CMK (cell line): ENCODE measurements at places on chromosomes 6 and 20.

DNA sequence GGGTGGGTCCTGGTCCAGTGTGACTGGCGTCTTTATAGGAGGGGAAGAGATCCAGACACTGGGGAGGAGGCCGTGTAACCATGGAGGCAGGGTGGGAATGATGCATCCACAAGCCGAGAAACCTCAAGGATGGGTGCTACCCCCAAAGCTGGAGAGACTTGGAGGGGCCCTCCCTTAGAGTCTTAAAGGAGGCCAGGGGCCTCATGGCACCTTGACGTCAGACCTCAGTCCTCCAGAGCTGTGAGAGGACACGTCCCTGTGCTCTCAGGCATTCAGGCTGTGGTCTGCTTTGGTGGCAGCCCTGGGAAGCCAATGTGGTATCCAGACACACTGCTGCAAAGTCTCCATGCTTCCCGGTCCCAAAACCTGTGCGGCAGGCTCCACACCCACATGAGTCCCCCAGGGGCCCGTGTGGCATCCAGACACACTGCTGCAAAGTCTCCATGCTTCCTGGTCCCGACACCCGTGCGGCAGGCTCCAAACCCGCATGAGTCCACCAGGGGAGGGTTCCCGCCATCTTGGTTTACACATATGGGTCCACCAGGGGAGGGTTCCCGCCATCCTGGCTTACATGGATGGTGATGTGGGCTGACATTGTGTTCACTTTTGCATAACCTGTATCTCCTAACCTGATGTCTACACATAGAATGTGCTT is 278.0 kb downstream of the SMOC2 start:
- no peak for DNase-seq

GRCh38 chr6:167027772-167028171 is 28.6 kb downstream of the CEP43 start:
- DNase-seq: no peak

GRCh38 chr6:21053612-21054011 is 519.4 kb downstream of the CDKAL1 start:
- DNase-seq: no peak

DNA sequence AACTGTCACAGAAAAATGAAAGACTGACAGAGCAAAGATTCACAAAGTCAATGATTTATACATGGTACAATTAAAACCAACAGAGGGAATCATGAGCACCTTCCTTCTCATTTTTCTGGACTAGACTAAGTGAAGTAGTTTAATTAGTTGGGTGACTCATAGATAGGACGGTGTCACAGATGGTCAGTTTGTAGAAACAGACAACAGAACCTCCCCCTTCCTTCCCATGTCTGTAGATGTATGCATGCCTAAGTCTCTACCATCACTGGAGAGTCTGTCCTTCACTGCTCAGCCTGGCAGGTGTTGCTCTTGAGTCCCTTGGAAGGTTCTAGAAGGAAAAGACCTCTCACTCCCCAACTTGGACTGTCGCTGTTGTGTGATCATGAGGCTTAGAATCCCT is 75.4 kb upstream of the EEF1E1 start:
- DNase-seq: no peak

DNA sequence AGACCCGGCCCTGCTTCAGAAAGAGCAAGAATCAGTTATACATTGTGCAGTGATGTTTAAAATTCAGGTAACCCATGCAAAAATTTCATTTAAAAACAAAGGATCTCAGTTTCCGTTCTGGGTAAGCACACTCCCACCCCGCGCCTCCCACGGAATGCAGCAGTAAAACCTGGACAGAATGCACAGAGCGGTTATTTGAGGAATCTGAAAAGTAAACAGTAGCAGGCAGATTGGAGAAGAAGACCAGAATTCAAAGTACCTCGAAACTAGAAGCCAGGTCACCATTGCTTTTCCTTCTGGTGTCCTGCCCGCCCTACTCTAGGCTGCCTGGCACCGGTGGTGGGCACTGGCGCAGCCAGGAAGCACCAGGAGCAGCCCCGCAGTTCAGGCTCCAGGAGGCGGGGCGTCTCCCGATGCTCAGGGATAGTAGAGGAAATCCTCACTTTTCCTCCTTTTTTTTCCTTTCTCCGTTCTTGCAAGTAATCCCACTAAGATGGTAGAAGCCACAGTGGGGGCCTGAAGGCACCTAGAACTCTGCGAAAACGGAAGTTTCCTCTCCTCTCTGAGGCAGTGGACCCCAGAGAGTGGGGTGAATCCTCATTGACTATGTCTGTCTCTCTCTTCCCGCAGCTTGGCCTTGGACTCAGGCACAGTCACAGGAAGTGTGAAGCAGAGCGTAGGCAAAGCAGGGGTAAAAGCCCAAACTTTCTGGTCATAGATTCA is 28.3 kb downstream of the METTL24 start:
- DNase-seq: no peak

DNA sequence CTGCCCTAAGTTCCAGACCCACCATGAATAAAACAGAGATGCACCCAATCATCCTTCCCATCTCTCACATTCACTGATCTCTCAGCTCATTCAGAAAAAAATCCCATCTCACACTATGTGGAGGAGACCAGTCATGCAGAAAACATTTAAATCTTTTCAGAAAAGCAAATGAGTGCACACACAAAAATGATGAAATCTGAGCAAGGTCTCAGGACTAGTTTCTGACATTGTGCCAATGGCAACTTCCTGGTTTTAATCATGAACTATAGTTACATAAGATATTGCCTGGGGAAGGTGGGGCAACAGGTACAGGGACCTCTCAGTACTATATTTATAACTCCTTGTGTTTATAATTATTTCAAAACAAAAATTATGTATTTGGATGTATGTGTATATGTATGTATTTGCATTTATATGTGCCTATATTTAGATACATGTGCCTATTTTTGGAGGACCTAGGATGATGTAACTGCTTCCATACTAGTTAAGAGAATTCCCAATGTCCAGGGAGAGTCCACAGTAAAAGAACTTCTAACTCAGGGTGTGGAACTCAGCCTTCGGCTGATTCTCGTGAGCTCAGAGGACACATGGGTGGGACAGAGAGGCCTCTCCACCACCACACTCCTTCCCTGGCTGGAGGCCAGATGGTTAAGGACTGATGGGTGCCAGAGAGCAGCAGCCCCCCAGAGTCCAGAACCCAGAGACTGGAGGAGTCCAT is 71.7 kb upstream of the MAP3K4 start:
- no peak for DNase-seq

- DNase-seq: no peak
These were observed 3.1 kb downstream of the SLX4IP start for GRCh38 chr20:10438217-10438616.

GRCh38 chr20:40718214-40718977 is 29.4 kb upstream of the MAFB start:
- no peak for DNase-seq

DNA sequence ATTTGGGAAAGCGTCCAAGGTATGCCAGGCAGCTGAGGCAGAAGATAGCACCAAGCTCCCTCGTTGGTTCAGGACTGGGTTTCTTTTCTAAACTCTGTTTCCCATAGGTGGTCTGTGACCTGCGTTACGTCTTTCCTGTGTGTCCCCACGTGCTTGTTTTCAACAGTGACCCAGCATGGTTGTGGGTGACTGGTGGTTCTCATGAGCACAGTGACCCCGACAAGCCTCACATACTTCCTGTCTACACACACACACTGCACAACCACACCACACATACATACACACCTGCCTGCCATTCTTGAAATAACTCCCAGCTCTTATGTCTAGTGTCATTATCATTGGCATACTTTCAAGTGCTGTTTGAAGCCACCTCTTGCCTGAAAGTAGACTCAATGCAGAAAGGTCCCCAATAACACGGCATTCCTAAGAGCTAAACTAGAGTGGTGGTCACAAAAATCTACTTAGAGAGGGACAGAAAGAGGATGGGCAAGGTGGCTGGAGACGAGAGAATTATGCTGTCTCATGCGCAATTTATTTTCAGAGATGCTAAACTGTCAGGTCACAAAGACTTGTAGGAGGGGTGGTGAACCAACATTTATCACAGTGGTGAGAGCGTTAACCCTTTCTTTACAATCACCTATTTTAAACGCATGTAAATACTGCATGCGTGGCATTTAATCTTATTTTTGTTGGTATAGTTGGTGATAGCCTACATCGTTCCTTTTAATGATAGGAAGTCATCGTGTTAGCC is 66.7 kb downstream of the GCNT2 start:
- no peak for DNase-seq

- DNase-seq: no peak
These were observed 12.7 kb upstream of the NHLRC1 start for GRCh38 chr6:18135171-18135570.

DNA sequence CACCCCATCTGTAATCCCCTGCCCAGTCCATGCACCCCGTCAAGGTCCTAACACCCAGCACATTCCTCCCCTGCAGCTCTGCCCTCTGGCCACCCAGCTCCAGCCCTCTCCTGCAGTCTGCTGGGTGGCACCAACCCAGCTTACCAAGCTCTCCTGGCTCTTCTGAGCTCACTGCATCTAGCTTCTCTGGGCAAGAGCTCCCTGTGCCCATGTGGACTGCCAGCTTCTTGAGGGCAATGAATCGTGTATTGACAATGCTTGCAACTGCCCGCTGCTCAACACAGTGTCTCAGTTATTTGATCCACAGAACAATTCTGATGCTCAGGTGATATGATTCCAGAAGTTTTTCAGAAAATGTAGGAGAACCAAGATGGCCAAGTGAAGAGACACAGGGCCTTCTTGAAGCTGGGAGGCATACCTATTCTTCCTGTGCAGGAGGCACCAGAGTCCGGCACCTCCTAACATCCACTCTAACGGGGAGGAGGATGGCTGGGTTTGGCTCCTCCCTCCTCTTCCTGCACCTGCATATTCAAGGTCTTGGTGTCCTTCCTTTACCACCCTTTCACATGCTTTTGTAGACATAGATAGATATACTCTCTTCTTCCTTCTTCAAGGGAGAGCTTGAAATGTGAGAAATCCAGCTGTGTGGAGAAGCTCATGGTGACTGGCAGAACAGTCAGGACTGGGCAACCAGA is 85.6 kb downstream of the TRERF1 start:
- no peak for DNase-seq

- no peak for DNase-seq
These were observed 89.2 kb upstream of the STMND1 start for GRCh38 chr6:17012421-17013225.

- no peak for DNase-seq
These were observed 24.1 kb downstream of the HM13 start for GRCh38 chr20:31538326-31538725.

GRCh38 chr20:48398506-48399449 is 429.0 kb downstream of the PREX1 start:
- DNase-seq: no peak

DNA sequence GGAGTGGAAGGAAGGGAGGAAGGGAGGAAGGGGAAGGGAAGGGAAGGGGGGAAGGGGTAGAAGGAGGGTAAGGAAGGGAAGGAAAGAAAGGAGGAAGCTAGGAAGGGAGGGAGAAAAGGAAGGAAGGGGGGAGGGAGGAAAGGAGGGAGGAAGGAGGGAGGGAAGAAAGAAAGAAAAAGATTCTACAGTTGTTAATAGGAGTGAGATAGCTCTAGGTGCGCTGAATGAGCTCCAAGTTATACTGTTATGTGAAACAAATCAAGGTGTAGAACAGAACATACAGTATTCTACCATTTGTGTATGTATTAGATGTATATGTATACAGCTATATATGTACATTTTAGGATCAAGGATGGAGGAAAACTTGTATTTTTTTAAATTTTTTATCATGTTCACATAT is 167.7 kb downstream of the HACE1 start:
- DNase-seq: no peak

GRCh38 chr6:152164957-152165356 is 357.5 kb downstream of the ESR1 start:
- DNase-seq: no peak

- DNase-seq: no peak
These were observed 51.3 kb downstream of the LRFN2 start for GRCh38 chr6:40535819-40536380.

- no peak for DNase-seq
These were observed 43.9 kb downstream of the NCR2 start for GRCh38 chr6:41379306-41379705.

DNA sequence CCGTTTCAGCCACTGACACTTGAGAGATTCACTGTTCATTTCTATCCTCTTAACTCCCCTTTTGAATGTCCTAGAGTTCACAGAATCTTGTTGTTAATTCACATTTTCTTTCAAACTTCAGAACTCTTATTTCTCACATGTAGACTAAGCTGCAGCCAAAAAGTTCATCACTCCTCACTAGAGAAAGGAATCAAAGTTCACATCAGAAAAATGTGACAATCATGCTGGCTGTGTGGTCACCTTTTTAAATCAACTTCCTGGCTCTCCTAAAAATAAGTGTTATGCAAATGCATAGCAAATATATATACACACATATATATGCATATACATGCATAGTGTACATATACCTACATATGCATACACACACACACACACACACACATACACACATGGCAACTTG is 123.0 kb downstream of the CBLN4 start:
- DNase-seq: no peak

- DNase-seq: no peak
These were observed 24.8 kb downstream of the BACH2 start for GRCh38 chr6:90271831-90272230.

GRCh38 chr6:162543221-162543620 is 184.3 kb downstream of the PRKN start:
- no peak for DNase-seq

GRCh38 chr20:25259788-25260254 is 11.9 kb downstream of the PYGB start:
- no peak for DNase-seq

- no peak for DNase-seq
These were observed 210.3 kb downstream of the TBX18 start for GRCh38 chr6:84554074-84554473.

- DNase-seq: no peak
These were observed 88.4 kb upstream of the CEP85L start for GRCh38 chr6:118739696-118740353.

- DNase-seq: no peak
These were observed 68.3 kb downstream of the NOL4L start for GRCh38 chr20:32516583-32517517.

DNA sequence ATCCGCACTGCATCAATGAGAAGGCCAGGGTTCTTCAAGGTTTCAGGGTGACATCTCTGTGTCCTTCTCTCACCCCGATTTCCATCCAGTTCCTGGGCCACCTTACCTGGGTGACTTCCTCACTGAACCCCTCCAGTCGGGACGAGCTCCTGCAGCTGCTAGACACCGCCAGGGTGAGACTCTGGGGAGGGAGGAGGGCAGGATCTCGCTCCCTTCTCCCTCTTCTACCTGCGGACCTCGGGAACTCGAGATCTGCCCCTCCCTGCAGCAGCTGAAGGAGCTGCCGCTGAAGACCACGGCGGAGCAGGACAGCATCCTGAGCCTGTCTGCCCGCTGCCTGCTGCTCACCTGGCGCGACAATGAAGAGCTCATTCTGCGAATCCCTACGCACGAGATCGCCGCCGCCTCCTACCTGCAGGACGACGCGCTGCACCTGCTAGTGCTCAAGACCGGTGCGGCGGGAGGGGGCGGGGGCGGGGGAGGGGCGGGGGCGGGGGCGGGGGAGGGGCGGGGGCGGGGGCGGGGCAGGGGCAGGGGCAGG is 7.5 kb downstream of the CCM2L start:
- no peak for DNase-seq

DNA sequence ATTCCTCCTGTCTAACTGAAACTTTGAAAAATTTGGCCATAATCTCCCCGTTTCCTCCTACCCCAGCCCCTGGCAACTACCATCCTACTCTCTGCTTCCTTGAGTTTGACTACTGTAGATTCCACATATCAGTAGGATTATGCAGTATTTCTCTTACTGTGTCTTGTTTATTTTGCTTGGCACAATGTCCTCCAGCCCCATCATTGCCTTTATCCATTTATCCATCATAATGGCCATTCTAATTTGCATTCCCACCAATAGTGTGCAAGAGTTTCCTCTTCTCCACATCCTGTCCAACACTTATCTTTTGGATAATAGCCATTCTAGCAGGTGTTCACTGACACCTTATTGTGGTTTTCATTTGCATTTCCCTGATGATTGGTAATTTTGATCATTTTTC is 202.3 kb downstream of the THBS2 start:
- no peak for DNase-seq
